Placental epithelial cell (primary cell): ENCODE measurements at places on chromosomes 11 and 22. TPM values are rescaled to one million over a fixed set of nuclear protein-coding genes. Genes with fewer than 3 reads are reported as not detected.

The ZNF195 gene
- total RNA-seq = 18.1 and 37.6 TPM in 2 replicates

The OR52A1 gene
- not detected in 2 replicates for total RNA-seq

The APOL4 gene
- total RNA-seq = not detected in 2 replicates

The DEUP1 gene
- total RNA-seq = 0.39 TPM in 1 of 2 replicates, not detected in the other

The BEST1 gene
- total RNA-seq = under 0.01 and 0.11 TPM in 2 replicates

The C1QTNF4 gene
- 2.0 and 3.6 TPM in 2 replicates for total RNA-seq

The IRF7 gene
- total RNA-seq = 5.1 and 8.0 TPM in 2 replicates

The PARVG gene
- total RNA-seq = under 0.01 TPM in 1 of 2 replicates, not detected in the other

The C11orf87 gene
- not detected in 2 replicates for total RNA-seq

The SPDYC gene
- total RNA-seq = not detected in 2 replicates

The PRG3 gene
- total RNA-seq = not detected in 2 replicates

The ARRB1 gene
- total RNA-seq = 24.3 and 28.3 TPM in 2 replicates

The DEPDC7 gene
- total RNA-seq = 38.9 and 39.9 TPM in 2 replicates

The THY1 gene
- 47.9 and 69.7 TPM in 2 replicates for total RNA-seq

The DERL3 gene
- total RNA-seq = 1.3 and 1.6 TPM in 2 replicates

The C11orf65 gene
- total RNA-seq = 1.2 and 1.6 TPM in 2 replicates

The DMC1 gene
- 5.0 and 5.5 TPM in 2 replicates for total RNA-seq

The CNTF gene
- total RNA-seq = 1.6 and 2.5 TPM in 2 replicates

The OTOG gene
- not detected in 2 replicates for total RNA-seq

The GNAZ gene
- 6.3 and 41.1 TPM in 2 replicates for total RNA-seq
